ENCODE measurements at places on chromosomes 3 and 15. TPM values are rescaled to one million over a fixed set of nuclear protein-coding genes. Genes with fewer than 3 reads are reported as not detected.

The CCDC54 gene
- not detected for total RNA-seq

The DUOXA2 gene
- not detected for total RNA-seq

The LRTM1 gene
- not detected for total RNA-seq

- DNase-seq = no peak
- no peak overlapping the region for H3K4me3 ChIP-seq
- no peaks in the 10 kb centered on the region for H3K27me3 ChIP-seq
Measured at GRCh38 chr3:58572013-58572633, 5.1 kb downstream of the FAM107A start.

DNA sequence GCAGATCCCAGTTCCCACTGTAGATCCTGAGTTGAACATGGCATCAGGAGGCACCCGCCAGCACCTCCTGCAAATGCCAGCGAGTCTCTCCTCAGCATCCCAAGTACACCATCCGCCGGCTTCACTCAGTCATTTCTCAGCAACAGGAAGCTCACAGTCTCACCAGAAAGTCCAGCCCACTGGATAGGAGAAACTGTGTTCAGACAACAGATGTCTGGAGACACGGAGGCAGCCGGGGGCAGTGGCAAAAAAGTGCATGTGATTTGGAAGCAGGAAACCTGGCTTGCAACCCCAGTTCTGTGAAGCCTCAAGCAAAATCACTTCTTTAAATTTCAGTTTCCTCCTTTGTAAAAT, 68.7 kb downstream of the SRGAP3 start:
- H3K4me1 ChIP-seq = peaks cover 24% of the 10 kb centered on the region
- peak overlapping the region; percentile 74 for H3K4me3 ChIP-seq
- peak overlapping the region; percentile 10 for H3K27ac ChIP-seq
- no peaks in the 10 kb centered on the region for H3K36me3 ChIP-seq
- DNase-seq = no peak

DNA sequence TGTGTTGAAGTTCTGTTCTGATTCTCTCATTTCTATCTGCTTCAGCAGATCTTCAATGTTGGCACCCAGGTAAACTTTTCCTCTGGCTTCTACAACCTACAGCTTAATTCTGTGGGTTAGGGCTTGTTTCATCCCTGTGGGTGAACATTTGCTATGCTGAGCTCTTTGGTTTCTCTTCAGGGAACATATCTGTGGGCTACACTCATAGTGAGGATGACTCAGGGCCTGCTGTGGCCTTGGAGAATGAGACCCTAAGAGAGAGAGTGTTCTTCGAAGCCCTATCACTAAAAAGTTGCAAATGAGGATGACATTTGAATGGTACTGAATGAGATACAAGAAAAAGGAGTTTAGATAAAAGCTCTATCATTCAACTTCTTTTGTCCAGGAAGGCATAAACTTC, 346.2 kb upstream of the CBLB start:
- no peaks in the 10 kb centered on the region for H3K27me3 ChIP-seq
- H3K36me3 ChIP-seq = no peaks in the 10 kb centered on the region
- no peak overlapping the region for H3K27ac ChIP-seq
- no peak for DNase-seq

The CASR gene
- total RNA-seq = not detected

- no peaks in the 10 kb centered on the region for H3K36me3 ChIP-seq
- DNase-seq = no peak
- H3K4me1 ChIP-seq = no peaks in the 10 kb centered on the region
- H3K27ac ChIP-seq = no peak overlapping the region
- H3K27me3 ChIP-seq = no peaks in the 10 kb centered on the region
Measured at GRCh38 chr3:49831341-49831740, 17.6 kb upstream of the UBA7 start.

DNA sequence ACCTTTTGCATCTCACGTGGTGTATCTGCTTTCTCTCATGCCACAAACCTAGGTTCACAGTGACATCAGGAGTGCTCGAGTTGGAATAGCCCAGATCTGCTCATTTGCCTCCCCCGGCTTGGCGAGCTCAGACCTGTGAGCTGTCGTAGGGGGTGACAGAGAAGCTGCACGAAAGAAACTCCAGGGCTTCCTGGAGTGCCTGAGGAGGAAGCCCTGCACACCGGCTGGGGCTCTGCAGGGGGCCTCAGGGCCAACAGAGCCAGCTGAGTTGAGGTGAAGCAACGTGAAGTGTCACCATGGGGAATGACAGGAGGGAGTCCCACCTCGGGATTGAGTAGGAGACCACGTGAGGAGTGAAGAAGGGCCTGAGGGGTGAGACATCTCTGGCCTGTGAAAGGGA, 62.5 kb downstream of the RPN1 start:
- no peaks in the 10 kb centered on the region for H3K27me3 ChIP-seq
- H3K27ac ChIP-seq = no peak overlapping the region
- no peak overlapping the region for H3K4me3 ChIP-seq
- H3K36me3 ChIP-seq = no peaks in the 10 kb centered on the region
- no peak for DNase-seq

GRCh38 chr3:39540162-39540921, 72.9 kb downstream of the MOBP start:
- no peaks in the 10 kb centered on the region for H3K27me3 ChIP-seq
- H3K4me3 ChIP-seq = no peak overlapping the region
- DNase-seq = peak; percentile 9

Measured in CD4-positive, CD25-positive, alpha-beta regulatory T cell (primary cell).